Activated naive CD8-positive, alpha-beta T cell treated with anti-CD3 and anti-CD28 coated beads, Interleukin-2, amount 10 ng/mL, durations not matched to agents 7 days and 5 days (primary cell): ENCODE measurements at places on chromosomes 16 and 17. TPM values are rescaled to one million over a fixed set of nuclear protein-coding genes. Genes with fewer than 3 reads are reported as not detected.

DNA sequence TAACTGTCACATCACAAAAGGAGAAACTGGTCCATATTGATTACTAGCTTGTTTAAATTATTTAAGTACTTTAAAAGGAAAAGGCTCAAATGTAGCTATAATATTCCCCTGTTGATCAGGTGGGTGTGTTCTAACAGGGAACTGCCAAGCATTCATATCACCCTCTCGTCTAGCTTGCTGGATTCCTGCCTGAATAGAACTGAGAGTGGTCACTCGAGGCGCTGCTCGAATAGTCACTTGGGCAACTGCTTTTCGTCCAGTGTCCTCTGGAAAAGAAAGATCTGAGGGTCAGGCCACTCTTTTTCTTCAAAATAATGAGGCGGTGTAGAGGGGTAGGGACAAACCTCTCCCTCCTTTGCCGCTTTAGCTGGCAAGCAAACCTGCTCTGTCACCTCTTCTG lies 36.4 kb upstream of the USP22 start:
- no peak for DNase-seq

GRCh38 chr17:2331303-2331702 lies 5.0 kb downstream of the TSR1 start:
- DNase-seq = no peak

DNA sequence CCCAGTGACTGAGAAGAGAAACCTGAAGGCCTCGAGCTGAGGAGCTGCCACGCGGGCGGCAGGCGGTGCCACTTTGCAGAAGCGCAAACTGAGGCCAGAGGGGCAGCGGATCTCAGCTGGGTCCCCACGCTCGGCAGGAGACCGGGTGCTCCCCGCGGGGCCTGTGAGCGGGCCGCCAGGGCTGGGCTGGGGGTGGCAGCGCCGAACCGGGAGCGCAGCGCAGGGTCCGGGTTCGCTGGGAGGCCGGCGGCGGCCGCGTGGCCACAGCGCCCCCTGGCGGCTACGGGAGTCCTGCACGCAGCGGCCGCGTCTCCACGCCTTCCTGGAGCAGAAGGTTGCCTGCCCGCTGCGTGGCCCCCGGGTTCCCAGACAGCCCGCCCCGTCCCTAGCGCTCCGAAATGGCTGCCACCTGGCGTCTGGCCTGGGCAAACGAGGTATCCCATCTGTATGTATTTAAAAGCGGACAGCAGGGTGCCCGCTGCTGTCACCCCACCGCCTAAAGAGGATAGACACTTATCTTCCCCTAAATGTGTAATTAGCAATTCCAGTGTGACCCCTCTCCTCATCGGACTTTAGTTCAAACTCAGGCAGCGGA lies 96.1 kb upstream of the CDH5 start:
- DNase-seq = peak; percentile 85

DNA sequence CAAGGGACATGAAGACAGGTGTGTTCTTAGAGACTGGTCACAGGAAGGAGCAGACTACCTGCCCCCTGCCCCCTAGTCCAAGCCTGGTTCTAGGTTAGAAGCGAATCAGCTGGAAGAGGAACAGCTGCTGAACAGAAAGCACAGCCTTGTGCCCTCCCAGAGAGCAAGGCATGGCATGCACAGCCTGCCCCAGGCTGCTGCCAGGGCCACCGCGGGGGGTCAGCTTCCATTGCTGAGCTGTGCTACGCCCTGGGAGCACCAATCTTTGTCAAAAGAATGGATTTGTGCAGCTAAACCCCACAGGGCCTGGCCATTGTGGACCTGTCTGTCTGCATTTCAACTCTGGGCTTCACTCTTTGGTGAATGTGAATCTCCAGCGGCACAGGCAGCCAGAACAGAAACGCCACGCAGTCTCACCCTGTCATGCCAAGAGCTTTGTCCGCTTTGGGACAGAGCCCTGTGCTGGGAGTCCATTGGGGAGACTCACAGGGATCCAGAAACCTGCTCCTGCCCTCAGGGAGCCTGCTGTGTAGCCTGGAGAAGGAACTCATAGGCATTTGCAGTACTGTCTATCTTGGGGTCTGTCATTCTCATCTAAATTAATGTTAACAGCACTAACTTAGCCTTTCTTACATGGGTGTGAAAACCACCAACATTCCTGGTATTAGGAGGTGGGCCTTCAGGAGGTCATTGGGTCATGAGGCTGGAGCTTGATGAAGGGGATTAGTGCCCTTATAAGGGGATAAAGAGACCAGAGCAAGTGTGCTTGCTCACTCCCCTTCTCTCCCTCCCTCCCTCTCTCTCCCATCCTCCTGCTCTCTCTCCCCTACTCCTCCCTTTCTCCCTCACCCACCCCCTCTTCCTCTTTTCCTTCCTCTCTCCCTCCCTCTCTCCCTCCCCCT lies 25.6 kb upstream of the CDRT4 start:
- DNase-seq = no peak

DNA sequence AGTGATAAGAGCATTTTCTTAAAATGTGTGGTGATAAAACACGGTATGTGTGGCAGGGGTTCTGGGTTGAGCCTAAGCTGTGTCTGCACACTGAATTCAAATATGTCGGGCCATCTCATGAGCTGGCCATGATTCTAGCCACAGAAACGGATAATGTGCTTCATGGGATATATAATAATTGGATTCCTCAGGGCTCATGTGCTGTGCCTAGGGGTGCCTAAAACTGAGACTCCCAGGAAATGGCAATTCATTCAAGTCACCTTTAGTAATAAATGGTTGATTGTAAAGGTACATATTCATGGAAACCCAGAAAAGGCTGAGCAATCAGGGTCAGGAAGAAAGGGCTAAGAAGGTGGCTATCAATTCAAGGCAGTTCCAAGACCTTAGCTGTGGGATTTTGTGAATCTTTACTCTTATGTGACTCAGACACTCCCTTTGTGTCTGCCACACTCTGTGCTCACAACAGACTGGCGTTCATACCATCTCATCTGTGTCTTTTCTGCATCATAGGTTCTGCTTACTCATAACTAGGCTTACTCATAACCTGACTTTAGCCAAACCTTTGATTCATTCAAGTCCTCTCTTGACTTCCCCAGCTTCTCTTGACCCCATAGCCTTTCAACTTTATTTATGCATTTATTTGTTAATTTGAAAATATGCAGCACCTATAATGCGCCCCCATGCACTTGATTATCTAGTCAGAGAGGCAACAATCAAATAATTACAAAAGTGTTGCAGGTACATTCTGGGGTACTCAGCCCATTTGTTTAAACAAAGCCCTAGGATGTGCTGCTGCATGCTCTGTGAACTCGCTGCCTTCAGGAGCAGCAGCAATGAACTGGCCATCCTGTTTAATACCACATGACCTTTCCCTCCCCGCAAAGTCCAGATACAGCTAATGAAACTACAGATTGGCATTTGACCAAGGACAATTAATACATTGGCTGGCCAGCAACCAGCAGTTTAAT lies 28.4 kb upstream of the MED13 start:
- DNase-seq = no peak

The NTN3 gene
- total RNA-seq = not detected

- no peak for DNase-seq
These were observed 4.5 kb upstream of the PYCR1 start for GRCh38 chr17:81941484-81942166.

GRCh38 chr16:8594149-8594666 lies 3.9 kb upstream of the TMEM114 start:
- DNase-seq = no peak

- no peak for DNase-seq
These were observed 11.7 kb downstream of the RNF40 start for GRCh38 chr16:30773826-30774225.

GRCh38 chr16:31214708-31215286 lies 878 bp downstream of the TRIM72 start:
- DNase-seq = no peak

- DNase-seq = no peak
These were observed 438.0 kb upstream of the PMFBP1 start for GRCh38 chr16:72609933-72610332.

DNA sequence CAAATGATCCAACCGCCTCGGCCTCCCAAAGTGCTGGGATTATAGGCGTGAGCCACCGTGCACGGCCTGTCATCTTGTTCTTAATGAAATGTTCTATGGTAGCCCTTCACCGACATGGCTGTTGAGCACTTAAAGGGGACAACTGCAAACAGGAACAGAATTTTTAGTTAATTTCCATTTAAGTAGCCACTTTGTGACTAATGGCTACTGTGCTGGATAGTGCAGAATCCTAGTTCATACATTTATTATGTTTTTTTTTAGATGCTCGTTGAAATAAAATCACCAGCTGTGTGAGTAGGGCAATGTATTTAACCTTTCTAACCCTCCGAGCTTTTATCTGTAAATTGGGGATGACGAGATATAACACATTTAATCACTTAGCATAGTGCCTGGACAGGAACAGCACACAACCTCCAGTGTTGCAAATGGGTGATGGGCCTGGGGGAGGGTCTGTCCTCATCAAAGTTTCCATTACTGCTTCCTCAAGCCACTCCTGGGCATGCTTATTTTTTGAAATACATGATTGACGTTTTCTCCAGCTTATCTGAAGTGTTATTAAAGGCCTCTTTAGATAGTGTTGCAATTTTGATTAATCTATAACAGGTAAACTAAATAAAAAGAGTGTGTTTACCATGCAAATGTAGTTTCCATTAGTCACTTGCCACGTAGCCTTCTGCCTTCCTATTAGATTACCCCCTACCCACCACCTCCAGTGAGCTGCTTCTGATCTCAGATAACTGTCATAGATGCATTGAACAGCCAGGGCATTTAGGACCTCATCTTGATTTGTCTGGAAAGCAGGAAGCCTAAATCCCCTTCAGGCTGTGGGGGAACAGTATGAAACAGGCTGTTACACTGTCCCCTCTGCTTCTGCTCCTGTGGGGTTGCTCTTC lies 42.5 kb upstream of the TANC2 start:
- no peak for DNase-seq

GRCh38 chr17:82931699-82932517 lies 92.1 kb upstream of the ZNF750 start:
- DNase-seq = peak; percentile 13

GRCh38 chr16:87956365-87957231 lies 5.4 kb downstream of the BANP start:
- DNase-seq = peak; percentile 71

DNA sequence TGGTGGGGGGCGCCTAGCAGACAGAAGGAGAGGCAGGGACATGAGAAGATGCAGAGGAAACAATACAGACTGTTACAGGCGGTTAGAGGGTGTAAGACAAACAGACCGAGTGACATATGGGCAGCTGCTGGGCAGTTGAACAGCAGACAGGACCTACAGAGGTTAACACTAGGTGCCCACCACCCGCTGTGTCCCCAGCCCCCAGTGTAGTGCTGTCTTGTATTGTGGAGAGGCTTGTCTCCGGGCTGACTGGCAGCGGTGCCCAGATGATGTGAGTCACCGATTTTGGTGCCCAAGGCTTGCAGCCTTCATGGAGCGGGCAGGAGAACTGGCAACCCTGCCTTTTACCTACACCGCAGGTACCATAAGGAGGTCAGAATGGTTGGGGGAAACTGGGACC lies 2.4 kb upstream of the CXCL16 start:
- no peak for DNase-seq

The PRR35 gene
- not detected for total RNA-seq

The MAPK8IP3 gene
- total RNA-seq = 157 TPM

DNA sequence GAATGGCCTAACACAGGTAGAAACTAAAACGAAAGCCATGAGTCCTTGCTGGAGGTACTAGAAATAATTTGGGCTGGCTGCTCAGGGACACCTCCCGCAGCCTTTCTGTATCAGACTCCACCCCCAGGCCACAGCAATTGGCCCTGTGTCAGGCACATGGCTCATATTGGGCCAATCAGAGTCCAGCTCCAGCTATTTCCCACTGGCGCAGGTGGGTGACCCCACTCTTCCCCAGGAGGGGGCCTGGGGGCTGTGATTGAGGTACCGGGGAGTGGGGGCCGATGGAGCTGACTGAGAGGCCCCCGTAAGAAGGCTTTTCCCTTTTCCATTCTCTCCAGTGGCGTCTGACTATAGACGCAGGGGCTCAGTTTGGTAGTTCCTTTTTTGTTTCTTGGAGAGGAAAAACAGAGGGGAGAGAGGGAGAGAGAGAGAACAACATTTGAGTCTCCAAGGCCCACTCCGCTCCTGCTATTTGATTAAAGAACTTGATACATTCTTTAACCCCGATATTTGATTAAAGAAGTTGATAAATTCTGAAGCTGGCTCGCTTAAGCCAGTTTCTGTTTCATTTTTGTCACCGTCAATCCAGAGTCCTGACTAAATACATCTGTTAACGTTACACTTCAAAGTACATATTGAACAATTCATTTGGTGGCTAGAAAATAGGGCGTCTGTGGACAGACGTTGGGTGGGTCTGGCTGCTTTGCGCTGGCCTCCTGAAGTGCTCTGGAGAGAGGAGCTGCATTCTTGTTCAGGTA lies 26.3 kb downstream of the FOXL1 start:
- DNase-seq = peak; percentile 51

DNA sequence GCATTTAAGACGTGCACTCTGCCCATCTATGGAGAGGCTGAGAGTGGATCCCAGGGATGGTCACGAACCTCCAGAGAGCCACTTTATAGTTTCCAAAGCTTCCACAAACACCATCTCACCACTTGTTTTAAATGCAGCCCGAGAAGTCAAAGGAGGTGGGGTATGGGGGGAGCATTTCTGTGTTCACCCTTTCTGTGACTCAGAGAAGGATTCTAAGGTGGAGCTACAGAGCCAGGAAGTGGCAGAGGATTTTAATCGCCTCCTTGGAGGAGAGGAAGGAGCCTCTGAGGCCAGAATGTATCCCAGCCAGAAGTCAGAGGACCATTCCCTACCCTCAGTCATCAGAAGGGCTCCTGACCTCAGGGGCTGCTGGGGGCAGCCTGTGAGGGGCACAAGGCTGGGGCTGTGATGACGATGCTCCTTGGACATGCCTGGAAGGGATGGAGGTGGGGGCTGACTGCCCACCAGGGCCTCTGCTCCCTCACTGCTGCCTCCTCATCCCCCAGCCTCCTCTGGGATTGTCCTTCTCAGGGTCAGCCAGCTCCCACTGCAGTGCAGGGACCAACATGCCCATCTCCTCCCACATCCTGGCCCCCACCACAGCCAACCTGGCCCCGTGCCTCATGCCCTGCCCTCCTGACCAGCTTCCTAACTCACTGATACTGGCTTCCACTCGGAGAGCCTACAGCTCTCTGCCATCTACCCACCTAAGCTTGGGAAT lies 2.8 kb downstream of the XYLT2 start:
- peak; percentile 32 for DNase-seq

DNA sequence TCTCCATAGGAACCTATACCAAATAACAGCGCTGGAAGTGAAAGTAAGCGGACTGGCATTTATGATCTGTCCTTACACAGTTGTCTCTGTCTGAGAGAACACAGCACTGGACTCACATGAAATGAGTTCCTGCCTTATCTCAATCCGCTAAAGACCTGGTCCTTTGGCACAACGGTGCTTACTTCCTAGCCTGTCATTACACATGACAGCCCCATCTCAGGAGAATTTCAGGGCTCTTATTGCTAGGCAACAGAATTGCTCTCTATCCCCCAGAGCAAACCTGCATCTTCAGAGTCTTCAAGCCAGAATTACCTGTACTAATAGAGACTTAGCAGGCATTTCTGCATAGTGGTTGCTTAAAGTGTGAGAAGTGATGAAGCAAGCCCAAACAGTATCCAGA lies 4.3 kb downstream of the KCNJ2 start:
- no peak for DNase-seq

GRCh38 chr16:11370084-11370931 lies 25.0 kb downstream of the RMI2 start:
- DNase-seq = no peak

GRCh38 chr17:61410141-61411010 lies 10.7 kb downstream of the TBX2 start:
- peak; percentile 84 for DNase-seq

The TMED6 gene
- total RNA-seq = 2.2 TPM
